ENCODE measurements at places on chromosomes 5 and 9.

GRCh38 chr5:177357146-177357458 is 622 bp upstream of the RGS14 start:
- no peak for DNase-seq

DNA sequence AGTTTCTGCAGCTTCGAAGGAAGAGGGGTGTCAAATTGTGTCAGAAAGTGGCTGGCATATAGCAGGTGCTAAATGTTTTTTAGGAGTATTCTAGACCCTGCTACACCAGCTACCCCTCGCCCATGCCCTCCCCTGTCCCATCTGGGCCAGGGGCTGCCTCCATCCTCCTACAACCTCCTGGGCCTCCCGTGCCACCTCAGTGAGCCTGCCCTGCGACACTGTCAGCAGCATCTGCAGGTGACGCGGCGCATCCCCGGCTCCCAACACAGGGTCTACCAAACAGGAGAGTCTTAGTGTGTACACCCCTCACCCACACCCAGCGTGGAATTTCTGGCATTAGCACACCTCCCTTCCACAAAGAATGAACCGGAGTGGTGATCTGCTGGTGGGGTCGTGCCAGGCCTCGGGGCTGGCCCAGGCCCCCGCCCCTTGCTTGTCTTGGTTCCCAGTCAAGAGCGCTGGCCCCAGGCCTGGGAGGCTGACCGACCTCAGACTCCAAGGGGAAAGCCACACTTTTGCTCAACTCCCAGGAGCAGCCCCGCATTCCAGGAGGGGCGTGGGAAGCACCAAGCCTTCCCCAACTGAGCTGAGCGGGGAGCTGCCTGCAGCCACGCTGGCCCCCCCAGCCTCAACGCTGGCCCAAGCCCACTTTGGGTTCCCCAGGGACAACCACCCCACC is 55.2 kb downstream of the NEURL1B start:
- no peak for DNase-seq

GRCh38 chr5:75037106-75037505 is 15.3 kb downstream of the GCNT4 start:
- DNase-seq: no peak

DNA sequence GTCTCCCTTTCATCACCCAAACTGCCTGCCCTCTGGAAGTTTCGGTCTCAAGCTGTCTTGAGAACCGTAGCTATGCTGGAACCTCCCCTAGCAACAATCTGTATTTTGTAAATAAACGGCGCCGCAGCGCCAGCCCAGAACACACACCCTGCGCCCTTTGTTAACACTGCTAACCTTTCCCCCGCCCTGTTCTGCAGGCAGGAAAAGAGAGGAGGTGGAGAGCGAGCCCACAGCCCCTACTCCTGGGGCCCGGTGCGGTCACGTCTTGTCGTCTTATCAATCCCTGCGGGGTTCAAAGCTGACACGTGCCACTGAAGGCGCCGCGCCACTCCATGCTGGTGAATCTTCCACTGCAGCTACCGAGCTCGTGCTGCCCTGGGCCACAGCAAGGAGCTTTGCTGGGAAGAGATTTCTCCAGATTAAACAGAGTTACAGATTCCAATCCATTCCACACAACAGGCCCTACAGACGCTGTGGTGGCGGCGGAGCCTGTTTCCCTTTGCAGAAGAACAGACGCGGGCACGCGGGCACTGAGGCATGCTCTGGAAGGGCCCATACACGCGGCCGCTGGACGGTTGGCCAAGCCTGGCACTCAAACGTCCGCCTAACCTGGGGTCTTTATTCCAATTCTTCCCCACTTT is 25.3 kb downstream of the ZDHHC11B start:
- DNase-seq: peak; percentile 79

GRCh38 chr9:116656501-116656971 is 30.6 kb upstream of the TRIM32 start:
- DNase-seq: no peak

GRCh38 chr9:22512495-22512894 is 65.9 kb downstream of the DMRTA1 start:
- DNase-seq: no peak

DNA sequence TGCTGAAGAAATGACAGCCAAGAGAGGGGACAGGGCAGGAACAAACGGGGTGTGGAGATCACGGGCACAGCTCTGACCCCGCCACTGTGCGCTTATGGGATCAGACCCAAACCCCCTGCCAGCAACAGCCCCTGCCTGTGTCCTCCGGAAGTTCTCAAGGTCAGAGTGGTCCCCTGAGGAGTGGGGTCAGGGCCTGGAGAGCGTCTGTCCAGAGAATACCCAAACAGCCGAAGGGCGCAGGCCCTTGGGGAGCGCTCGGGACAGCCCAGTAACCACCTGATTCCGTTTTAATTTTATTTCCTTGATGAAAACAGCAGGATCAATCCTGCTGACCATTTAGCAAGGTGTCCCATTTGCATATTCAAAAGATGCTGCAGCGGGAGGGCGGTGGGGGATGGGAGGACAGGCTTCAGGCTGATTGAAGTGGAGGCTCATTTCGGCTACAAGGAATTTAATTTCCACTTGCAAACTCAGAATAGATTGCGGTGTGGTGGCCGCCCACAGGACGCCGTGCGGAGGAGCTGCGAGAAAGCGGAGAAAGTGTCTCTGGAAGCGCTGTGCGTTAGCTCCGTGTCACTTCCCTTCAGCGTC is 32.6 kb upstream of the TMEM250 start:
- DNase-seq: no peak

GRCh38 chr9:90441814-90442213 is 200.8 kb downstream of the DIRAS2 start:
- no peak for DNase-seq

DNA sequence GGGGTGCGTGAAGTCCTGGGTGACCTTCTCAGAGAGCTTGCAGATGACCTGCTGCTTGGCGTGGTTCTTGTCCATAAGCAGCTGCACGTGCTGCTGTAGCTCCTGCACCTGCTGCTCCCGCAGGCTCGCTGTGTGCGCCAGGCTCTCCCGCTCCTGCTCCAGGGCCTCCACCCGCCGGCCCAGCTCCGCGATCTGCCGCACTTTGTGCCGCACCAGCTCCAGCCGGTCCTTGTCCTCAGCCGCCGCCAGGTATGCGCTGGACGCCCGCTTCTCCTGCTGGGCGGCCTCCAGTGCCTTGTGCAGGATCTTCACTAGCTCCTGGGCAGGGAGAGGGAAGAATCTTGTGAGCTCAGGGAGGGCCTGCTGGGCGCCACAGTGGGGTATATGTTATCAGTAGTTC is 28.5 kb upstream of the CORO2A start:
- no peak for DNase-seq

DNA sequence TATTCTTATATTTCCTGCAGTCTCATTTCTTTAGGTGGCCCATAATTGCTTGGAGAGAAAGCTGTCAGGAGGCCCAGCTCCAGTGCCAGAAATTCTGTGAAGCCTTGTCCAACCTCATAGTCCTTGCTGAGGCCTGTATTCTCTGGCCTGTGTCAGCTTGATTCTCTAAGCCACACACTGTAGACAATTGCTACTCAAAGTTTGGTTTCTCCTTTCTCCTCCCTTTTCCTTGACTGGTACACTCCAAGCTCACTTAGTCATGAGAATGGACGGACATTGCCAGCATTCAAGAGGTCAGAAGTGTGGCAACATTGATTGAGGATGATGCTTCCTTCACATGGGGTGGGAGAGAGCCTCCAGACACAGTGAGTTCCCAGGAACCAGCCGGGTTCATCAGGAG is 71.3 kb upstream of the CXCL14 start:
- no peak for DNase-seq

- no peak for DNase-seq
Observed at GRCh38 chr9:27151693-27152404, 42.8 kb downstream of the TEK start.

- no peak for DNase-seq
Observed at GRCh38 chr9:29006628-29007027, 1433.3 kb upstream of the C9orf72 start.

GRCh38 chr5:120035181-120035580 is 405.8 kb downstream of the FAM170A start:
- no peak for DNase-seq

GRCh38 chr9:35414889-35415288 is 75.0 kb upstream of the RUSC2 start:
- DNase-seq: no peak

DNA sequence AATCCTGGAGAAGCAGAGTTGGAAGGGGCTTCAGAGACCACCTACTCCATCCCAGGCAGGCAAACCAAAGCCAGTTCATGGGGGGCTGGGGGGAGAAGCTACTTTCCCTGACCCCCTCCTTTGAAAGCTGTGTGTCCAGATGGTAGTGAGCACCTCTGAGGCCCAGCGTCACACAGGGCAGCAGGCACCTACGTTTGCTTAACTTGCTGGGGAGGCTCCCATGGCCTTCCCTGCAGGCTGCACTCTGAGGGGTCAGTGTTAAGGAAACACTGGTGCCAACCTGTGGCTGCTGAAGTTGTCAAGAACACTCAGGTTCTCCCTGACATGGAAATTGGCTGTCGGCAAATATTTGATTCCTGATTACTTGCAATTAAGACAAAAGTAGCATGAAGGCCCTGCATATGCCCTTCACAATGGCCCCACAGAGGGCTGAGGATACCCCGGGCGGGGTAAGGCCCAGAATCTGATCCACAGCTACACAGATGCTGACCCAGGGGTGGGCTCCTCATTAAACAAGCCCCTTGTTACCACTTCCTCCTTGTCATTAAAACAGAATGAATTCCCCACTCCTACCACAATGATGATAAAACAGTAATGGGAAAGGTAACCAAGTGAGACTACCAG is 208.5 kb downstream of the FSTL4 start:
- no peak for DNase-seq

DNA sequence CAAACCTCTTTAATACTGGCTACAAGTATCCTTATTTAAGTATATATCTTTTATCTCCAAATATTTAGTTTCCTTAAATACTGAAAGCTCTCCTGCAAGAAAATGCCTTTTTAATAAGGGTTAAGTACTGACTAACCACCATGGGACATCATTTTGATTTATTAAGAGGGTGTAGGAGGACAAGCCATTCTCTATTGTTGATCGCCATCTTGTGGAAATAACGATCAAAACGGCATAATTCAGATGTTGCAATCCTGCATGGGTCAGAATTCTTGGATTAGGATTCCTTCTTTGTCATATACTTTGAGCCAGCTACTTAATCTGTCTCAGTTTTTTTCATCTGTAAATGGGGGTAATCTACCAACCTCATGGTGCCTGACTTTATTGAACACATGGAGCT is 28.7 kb upstream of the C5orf46 start:
- DNase-seq: no peak

Measured in CD4-positive, alpha-beta T cell treated with Interleukin-12 subunit alpha and Interleukin-12 subunit beta, for 1 hour (primary cell).